ENCODE measurements at places on chromosomes 3 and 15.

DNA sequence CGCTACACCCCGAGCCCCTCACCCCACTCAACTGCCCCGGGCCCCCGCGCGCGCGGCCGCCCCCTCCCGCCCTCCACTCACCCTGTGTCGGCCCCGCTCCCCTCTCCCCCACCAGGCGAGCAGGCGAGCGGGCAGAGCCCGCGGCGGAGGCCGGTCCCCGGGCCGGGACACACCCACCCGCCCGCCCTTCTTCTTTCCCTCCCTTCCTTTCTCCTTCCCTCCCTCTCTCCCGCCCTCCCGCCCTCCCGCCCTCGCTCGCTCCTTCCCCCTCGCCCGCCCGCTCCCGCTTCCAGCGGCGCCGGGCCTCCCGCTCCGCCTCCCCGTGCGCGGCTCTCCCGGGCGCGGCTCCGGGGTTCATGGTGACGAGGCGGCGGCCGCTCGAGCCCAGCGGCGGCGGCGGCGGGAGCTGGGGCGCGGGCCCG is at the start of gene CTDSPL:
TSS of gene CTDSPL (plus strand) at position 261 of the 422 bp plus-strand sequence. CDS start 320 bp downstream, outside the sequence.
- DNase-seq, result peak; percentile 56

DNA sequence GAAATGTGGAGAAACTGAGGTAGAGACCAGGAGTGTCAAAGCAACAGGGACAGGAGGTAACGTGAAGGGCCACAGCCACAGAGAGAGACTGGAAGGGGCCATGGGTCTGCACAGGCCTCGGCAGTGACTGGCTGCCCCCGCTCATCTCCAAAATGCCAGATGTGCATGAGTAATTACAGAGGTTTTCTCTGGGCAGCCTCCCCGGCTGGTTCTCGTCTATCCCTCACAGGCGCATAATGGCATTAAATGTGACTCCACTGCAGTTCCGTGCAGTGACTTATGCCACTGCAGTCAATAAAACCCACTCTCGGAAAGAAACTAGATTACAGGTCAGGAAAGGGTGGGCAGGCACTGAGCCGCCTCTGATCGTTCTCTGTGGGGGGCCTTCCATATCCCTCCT is 74.7 kb downstream of the WDR76 start:
- DNase-seq, result no peak

DNA sequence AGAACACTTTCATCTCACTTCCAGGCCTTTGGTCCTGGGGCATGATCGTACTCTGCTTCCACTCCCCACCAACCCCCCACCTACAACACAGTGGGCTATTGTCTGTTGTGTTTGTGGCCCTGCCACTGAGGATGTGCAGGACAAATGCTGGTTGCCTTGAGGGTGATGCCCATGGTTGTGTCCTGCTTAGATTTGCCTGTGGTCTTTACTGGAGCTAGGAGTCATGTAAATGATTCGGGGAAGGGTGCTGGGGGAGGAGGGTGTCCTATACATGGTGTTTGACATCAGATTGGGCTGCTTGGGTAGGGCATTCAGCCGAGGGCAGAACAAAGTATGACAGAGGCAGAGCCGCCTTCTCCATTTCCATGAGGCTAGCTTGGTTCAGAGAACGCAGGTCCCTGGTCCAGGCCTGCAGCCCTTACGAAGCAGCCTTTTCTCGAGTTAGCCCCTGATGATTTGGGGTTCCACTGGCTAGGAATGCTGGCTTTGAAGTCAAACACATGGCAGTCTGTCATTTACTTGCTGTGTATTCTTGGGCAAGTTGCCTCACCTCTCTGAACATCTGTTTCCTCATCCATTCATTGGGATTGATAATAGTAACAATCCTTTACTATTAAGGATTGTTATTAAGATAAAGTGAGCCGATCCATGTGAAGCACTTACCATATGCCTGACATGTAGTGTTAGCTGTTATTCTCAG is 6.9 kb downstream of the CORO2B start:
- peak; percentile 2 for DNase-seq

DNA sequence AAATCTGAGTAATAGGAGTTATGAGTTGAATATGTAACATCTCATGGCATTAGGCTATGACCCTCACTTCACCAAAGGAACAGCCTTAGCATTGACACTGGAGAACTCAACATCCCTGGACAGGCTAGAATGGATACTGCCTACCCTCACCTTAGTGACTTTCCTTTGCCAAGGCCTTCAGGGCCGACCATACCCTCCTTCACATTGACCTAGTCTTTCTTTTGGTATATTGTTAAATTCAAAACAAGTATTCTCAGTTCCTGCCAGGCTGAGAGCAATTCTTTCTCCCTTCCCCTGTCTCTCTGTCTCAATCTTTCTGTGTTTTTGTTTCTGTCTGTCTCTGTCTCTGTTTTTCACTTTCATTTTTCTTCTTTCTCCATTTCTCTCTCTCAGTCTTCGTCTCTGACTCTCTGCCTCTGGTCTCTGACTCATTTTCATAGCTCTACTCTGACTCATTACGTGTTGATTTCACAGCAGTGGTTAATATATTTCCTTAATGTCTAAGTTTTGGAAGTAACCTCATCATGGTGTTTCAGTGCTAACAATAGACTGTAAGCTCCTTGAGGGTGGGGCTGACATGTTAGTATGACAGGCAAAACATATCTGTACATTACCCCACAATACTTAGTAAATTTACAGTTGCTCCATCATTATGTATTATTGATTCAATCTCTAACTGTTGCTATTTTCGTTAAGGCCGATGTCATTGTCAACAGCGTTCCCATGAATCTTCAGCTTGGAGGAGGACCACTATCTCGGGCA is 32.5 kb downstream of the PARP15 start:
- no peak for DNase-seq

GRCh38 chr3:32725721-32726120 is 40.7 kb downstream of the CNOT10 start:
- no peak for DNase-seq

All from glutamatergic neuron (in vitro differentiated cells).